Mammary epithelial cell (primary cell): ENCODE measurements at places on chromosomes 12 and 14. TPM values are rescaled to one million over a fixed set of nuclear protein-coding genes. Genes with fewer than 3 reads are reported as not detected.
A peak's percentile ranks its signal among the peaks of the same experiment; 100 is the strongest.

DNA sequence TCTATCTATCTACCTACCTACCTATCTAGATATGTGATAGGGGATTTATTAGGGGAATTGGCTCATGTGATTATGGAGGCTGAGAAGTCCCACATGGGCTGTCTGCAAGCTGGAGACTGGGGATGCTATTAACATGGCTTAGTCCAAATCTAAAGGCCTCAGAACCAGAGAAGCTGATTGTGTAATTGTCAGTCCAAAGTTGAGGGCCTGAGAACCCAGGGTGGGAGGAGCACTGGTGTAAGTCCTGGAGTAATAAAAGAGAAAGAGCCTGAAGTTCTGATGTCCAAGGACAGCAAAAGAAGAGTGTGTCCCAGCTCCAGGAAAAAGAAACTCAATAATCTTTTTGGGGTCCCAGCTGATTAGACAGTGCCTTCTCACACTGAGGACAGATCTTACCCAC lies 98.5 kb upstream of the SEL1L start:
- no peak for DNase-seq

MSRB3 gene
- 40.1 and 40.5 TPM in 2 replicates for total RNA-seq

SOAT2 gene
- not detected for total RNA-seq

DNA sequence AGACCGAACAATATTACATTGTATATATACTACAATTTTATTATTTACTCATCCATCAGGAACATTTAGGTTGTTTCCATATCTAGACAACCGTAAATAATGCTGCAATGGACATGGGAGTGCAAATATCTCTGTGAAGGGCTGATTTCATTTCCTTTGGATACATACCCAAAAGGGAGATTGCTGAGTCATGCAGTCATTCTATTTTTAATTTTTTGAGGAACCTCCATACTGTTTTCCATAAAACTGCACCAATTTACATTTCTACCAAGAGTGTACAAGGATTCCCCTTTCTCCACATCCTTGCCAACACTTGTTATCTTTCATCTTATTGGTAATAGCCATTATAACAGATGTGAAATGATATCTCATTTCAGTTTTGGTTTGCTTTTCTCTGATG lies 84.7 kb downstream of the SLC41A2 start:
- DNase-seq: no peak

- DNase-seq: peak; percentile 87
Measured at GRCh38 chr12:116528065-116528464, 31.1 kb upstream of the MAP1LC3B2 start.

DNA sequence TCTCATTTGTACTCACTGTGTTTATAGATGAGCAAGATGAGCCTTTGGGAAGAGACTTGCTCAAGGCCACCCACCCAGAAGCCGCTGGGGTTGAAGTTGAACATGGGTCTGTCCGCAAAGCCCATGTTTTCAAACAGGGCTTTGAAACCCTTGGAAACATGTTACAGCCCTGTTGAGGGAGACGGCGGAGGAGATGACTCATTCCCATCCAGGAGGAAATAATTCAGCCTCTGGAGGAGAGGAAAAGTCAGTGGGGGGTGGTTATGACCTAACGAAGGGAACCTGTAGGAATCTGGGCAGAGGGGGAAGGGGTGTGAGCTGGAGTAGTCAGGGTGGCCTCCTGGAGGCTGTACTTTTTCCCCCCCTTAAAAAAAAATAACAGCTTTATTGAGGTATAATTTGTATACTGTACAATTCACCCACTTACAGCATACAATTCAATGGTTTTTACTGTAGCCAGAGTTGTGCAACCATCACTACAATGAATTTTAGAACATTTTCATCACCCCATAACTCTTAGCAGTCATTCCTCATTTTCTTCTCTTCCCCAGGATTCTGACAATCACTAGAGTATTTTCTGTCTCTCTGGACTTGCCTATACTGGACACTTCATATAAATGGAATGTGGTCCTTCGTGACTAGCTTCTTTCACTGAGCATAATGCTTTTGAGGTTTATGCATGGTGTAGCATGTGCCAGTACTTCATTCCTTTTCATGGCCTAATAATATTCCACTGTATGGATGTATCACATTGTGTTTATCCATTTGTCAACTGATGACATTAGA lies 1.9 kb upstream of the RIN3 start:
- DNase-seq: peak; percentile 82

DNA sequence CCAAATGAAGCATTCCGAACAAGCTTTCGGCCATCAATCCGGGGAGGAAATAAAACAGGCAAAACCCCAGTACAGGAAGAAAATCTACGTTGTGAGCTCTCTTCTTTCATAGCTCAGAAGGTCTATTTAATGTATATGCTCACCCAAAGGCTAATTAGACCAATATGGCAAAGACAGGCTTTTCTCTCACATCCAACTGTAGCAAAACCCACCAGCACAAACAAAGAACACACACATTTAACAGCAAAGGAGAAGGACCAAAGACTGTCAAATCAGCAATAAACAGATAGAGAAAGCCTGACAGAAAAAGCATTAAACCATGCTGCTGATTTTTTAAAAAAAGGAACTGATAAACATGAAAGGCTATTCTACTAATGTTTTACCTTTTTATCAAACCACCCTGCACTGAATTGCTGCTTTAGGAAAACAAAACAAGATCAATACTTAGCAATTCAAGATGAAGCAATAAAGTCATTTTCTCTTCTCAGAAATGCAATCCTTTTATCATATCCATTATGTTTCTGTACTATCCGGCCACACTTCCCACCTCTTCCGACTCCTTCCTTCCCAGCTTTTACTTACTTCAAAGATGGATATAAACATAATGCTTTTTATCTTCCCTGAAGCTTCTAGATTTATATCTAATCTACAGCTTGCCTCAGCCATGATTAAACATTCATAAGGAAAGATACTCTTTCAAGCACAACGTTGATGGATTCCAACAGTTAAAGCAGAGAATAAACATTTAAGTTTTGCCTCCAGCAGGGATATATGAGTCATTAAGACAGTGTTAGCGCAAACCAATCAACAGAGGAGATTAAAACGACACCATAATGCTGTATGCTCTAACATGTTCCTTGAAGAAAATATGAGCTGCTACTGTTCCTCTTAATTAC lies 74.6 kb upstream of the BBS10 start:
- DNase-seq: peak; percentile 73

ANKRD33 gene
- total RNA-seq: not detected in 2 replicates

DNA sequence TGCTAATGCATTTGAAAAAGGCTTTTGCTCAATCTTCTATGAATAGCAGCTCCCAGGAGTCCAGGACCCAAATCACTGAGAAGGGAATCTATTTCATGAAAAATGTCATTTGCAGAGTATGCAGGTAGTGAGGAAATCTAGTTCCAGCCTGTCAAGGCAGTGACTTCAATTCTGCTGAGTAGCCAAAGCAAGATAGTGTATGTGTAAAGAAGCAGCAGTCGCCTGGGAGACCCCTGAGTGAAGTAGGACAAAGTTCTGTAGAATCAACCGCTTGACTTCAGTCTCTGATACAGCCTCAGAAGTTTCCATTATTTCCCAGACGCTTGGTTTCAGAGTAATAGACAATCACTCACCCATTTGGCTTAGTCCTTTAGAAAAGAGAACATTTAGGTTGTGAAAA lies 435.6 kb upstream of the LRFN5 start:
- DNase-seq: no peak

- no peak for DNase-seq
Measured at GRCh38 chr14:55417955-55418354, 6.3 kb upstream of the ATG14 start.

P2RX2 gene
- total RNA-seq: not detected in 2 replicates

GRCh38 chr12:76033081-76034011 lies 1.8 kb upstream of the PHLDA1 start:
- DNase-seq: peak; percentile 20

NR2C1 gene
- total RNA-seq: 30.4 and 32.8 TPM in 2 replicates

DNA sequence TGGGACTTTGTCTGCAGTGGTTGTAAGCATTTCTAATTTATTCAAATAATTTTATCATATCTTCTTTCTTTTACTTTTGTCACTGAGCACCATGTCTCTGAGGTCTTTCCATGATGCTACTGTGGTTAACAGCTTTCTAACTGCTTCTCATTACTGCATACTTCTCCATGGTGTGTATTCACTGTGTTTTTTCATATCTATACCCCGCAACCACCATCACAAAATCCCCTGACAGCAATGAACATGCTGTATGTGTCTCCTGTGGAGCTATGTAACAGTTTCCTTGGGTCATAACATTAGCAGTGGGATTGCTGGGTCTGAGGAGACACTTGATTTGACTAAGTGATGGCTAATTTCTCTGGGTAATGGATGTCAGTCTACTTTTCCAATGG lies 29.2 kb upstream of the CHST11 start:
- no peak for DNase-seq

DNA sequence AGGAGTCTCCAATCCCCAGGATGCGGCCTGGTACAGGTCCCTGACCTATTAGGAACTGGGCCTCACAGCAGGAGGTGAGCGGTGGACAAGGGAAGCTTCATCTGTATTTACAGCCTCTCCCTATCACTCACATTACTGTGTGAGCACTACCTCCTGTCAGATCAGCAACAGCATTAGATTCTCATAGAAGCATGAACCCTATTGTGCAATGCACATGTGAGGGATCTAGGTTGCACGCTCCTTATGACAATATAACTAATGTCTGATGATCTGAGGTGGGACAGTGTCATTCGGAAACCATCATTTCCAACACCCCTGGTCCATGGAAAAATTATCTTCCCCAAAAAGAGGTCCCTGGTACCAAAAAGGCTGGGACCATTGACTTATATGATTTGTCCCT lies 1000.5 kb downstream of the FLRT2 start:
- DNase-seq: no peak

DNA sequence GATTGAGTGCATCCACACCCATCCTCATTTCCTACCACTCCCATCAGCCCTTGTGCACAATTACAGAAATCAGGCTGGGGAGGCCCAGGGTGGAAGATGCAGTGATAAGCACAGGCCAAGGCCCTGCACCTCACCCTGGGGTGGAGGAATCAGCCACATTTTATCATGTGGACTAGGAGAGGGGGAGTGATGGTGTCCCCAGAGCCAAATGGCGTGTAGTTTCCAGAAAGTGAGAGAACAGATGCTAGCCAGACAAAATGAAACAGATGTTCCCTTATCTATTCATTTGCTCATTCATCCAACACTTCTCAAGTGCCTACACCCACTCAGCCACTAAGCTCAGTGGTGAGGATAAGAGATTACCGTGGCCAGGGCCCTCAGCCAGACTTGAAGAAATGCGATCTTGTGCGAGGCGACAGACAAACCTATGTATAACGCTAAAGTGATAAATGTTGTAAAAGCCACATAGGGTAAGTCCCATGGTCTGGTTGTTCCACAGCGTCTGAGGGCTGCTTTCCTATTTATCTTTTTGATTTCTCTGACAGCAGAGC lies 93.6 kb downstream of the STAB2 start:
- no peak for DNase-seq

DNA sequence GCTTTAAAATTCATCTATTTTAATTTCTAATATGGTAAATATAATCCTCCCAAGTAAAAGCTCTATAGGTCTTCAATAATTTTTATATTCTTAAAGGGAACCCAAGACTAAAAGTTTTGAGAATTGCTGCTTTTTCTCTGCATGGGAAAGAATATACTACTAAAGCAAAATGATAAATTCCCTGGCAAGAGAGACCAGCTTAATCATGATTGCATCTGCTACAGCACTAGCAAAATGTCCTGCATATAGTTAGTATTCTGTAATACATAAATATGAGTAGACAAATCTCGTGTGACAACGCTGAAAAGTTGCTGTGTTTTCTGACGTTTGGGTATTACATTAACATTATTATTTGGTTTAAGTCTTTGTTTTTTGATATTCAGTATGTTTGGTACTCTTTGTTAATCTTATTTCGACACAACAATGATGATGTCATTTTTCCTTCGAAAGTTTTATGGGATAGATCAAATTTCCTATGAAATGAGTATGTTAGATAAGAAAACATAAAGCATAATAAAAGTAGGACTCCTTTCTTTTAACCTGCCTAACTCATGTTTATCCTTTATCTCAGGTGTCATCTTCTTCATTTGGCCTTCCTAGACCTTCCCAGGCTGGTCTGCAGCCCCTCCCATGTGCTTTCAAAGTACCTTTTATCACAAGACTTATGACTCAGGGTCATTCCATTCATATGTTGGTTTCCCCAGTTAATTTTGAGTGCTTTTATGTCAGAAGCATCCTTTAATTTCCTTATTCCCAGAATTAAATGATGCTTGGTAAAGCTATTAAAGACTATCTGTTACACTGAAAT lies 321.9 kb downstream of the RAD51B start:
- peak; percentile 77 for DNase-seq

KRT85 gene
- not detected in 2 replicates for total RNA-seq

DNA sequence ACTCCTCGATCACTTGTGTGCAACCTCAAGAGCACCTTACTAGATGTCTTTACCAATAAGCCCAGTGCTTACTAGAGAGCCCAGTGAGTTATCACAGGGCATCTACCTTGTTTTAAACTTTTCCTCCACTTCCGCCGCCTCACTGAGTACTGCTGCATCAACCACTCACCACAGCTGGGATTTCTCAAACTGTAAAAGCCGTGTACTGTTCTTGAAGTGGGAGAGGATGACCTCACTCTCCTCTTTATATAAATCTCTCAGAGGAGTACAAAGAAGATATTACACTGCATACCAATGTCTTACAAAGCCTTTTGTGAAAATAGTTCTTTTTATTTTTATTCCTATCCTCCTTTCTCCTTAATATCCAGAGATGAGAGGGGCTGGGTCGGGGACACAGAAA lies 94.1 kb downstream of the PLCZ1 start:
- no peak for DNase-seq

- DNase-seq: peak; percentile 74
Measured at GRCh38 chr12:52186118-52186840, 5.5 kb downstream of the KRT80 start.

DNA sequence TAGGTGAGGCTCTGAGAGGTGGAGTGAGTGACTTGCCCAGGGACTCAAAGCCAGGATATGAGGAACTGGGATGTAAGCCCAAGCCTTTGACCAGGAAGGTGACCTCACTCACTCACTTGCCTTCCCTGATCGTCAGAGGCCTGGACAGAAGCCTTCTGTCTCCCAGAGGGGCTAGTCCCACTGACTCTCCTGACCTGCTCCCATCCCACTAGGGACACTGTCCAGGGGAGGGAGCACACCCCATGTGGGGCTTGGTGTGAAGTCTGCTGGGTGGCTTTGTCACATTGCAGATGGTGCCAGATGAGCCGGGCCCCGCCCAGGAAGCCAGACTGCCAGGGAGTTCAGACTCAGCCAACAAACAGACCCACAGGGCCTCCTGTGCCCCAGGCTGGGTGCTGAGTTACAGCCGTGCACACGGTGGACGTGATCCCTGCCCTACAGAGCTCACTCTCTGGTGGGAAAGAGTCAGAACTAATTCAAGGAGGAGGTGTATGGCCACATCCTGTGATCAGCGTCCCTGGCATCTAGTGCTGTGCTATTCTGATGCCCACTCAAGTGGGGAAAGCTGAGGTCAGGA lies 28.3 kb downstream of the MMAB start:
- DNase-seq: peak; percentile 11

INHBE gene
- 1.0 TPM for total RNA-seq

DNA sequence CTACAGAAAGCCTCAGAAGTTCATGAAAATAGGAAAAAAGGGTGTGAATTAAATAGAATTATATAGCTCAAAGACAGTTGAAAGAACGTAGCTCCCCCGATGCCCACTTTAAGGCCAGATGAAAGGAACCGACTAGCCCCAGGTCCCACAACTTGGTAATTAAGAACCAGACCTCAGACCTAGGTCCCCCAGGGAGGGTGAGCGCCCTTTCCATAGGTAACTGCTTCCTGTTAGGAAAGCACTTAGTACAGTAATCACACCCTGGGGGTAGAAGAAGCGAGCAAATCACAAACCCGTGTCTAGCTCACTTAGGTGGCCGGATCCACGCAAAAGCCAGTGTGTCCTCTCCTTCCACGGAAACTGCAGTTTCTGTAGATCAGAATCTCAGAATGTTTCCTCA lies 77.1 kb downstream of the PLXNC1 start:
- DNase-seq: no peak

AMDHD1 gene
- total RNA-seq: 0.29 and 0.78 TPM in 2 replicates

GRCh38 chr14:55097881-55098560 lies 31.0 kb upstream of the LGALS3 start:
- DNase-seq: peak; percentile 63
